Stimulated activated CD8-positive, alpha-beta memory T cell treated with anti-CD3 and anti-CD28 coated beads, Interleukin-4, amount 100 ng/mL, for 48 hours (primary cell): ENCODE measurements at places on chromosomes 3 and 15.

GRCh38 chr3:134030379-134031347 lies 938 bp upstream of the SLCO2A1 start:
- DNase-seq = no peak

DNA sequence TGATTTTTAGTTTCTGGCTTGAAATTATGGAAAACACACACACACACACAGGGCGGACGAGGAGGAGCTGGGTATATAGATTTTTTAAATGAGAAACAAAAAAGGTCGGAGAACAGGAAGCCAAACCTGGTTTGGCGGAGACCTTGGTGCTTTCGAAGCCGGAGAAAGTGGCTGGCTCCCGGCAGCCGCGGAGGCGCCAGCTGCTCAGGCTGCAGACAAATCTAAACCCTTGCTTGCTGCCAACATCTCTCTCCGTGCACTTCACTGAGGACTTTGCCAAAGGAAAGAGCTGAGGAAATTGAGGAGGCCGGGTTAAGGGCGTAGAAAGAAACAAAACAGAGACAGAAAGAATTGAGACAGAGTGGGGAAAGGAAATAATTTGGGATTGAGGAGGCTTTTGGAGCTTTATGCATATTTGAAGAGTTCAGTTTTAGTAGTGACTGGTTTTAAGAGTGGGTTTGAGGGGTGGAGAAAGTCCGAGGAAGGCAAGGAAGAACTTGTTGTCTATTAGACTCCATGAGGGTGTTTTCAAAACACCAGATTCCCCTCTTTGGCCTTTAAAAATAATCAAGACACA lies 2.2 kb downstream of the ZIC1 start:
- no peak for DNase-seq

DNA sequence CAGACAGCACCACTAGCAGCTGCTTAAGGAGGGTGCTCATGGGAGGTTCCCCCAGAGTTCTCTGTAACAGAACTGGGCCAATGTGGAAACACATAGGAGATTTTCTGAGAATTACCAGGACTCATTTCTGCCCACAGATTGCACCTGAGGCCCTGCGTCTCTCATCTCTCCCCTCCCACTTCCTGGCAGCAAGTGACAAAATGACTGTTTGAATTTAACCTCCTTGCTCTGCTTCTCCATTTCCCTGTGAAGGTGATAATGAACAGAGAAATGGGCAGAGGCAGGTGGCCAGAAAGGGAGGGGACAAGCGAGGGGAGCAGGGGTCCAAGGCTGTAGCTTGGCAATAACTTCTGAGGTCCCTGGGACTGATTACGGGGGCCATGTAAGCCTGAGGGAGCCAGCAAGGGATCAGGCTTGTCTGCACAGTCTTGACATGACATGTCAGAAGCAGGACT lies 8.0 kb downstream of the EPHB1 start:
- peak; percentile 45 for DNase-seq

- no peak for DNase-seq
Measured at GRCh38 chr3:150050510-150050909, 79.8 kb upstream of the PFN2 start.

DNA sequence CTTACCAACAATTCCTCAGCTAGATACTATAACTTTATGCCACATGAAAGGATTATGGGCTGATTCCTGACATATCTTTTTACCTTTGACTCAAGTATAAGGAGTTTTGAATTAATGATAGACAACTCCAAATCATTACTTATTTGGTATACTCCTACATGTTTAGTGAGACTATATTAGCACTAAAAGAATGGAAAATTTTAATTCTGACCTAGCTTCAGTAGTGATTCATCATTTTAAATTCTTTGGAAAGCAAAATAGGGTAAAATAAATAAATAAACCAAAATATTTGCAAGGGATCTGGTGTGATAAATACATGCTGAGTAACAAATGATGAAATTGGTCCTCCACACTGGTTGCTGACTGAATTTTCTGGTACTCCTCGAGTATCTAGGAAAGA lies 42.3 kb upstream of the VGLL3 start:
- DNase-seq = no peak

GRCh38 chr15:28125673-28126651 lies 26.8 kb upstream of the OCA2 start:
- DNase-seq = no peak

- no peak for DNase-seq
Measured at GRCh38 chr3:73225146-73225855, 163.8 kb downstream of the EBLN2 start.

GRCh38 chr3:161796780-161797179 lies 300.2 kb downstream of the OTOL1 start:
- no peak for DNase-seq

GRCh38 chr15:86247249-86247955 lies 167.7 kb downstream of the AGBL1 start:
- no peak for DNase-seq

- no peak for DNase-seq
Measured at GRCh38 chr3:1092771-1093170, at the start of gene CNTN6. CNTN6 (plus strand) TSS chr3:1093024; CDS start chr3:1148009, 54,985 bp downstream.

- DNase-seq = no peak
Measured at GRCh38 chr15:71103102-71103676, 12.1 kb upstream of the THSD4 start.

GRCh38 chr3:30751610-30752299 lies 142.7 kb downstream of the GADL1 start:
- peak; percentile 72 for DNase-seq

- DNase-seq = no peak
Measured at GRCh38 chr3:112253301-112253971, 40.6 kb downstream of the SLC9C1 start.

GRCh38 chr15:100021653-100022052 lies 288.4 kb upstream of the LYSMD4 start:
- DNase-seq = no peak

DNA sequence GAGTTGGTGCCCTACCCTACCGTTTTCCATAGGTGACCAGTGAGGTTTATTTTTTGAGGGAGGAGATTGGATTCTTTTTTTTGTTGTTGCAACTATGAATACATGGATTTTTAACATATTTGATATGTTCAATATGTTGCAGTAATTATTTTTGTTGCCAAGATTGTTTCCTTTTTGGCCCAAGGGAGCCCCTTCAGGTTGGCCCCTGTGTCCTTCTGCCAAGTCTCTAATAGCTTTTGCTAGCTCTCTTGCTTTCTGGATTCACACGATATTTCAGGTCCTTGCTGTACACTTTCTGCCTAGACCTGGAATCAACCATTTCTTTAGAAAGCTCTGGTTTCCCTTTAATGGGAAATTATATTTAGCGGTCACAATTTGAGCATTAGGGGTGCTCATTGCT lies 22.7 kb upstream of the SLC28A1 start:
- no peak for DNase-seq

- no peak for DNase-seq
Measured at GRCh38 chr3:110684466-110684865, 387.1 kb upstream of the NECTIN3 start.

GRCh38 chr15:66651198-66651597 lies 50.8 kb upstream of the SMAD6 start:
- DNase-seq = no peak

DNA sequence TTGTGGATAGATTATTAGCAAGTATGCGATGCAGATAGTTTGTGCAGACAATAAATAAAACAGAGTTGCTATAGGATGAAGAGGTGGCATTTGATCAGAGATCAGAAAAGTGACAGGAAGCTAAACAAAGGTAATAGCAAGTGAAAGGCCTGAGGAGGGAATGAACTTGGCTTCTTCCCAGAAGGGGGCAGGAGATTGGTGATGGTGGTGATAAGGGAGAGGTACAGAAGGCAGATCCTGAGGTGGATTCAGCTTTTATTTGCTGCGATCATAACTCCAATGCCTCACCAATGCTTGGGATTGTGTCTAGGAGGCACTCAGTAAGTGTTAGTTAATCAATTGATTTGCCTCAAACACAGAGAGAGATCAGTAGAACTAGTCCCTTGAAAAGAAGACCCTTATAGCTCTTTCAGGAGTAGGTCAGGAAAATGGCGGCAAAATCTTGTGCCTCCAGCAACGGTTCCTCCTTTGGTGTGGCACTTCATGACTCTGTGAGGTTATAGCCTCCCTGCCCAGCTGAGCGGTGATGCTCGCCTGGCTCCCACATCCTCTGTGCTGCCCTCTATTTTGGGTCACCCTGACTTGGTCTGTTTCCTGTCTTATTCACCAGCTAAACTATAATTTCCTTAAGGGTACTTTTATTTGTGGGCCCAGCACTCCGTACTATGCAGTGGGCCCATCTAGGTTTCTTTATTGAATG lies 37.5 kb downstream of the TGFBR2 start:
- peak; percentile 71 for DNase-seq

- peak; percentile 76 for DNase-seq
Measured at GRCh38 chr15:98647026-98647773, 1.1 kb upstream of the IGF1R start.

DNA sequence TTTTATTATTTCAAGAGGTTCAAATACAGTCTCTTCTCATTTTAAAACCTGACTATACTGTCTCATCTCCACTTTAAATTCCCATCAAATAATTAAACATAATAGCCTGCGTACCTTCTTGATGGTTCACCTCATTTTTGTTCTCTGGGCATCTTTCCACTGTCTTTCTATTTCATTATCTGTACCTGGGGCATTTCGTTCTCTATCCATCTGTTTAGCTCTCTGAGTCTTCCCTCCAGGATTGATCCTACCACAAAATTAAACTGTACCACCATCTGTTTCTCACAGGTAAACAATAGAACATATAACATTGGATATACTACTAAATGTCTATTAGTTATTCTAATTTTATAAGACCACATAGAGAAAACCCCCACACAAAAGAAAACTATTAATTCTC lies 1331.4 kb downstream of the NSUN3 start:
- no peak for DNase-seq

DNA sequence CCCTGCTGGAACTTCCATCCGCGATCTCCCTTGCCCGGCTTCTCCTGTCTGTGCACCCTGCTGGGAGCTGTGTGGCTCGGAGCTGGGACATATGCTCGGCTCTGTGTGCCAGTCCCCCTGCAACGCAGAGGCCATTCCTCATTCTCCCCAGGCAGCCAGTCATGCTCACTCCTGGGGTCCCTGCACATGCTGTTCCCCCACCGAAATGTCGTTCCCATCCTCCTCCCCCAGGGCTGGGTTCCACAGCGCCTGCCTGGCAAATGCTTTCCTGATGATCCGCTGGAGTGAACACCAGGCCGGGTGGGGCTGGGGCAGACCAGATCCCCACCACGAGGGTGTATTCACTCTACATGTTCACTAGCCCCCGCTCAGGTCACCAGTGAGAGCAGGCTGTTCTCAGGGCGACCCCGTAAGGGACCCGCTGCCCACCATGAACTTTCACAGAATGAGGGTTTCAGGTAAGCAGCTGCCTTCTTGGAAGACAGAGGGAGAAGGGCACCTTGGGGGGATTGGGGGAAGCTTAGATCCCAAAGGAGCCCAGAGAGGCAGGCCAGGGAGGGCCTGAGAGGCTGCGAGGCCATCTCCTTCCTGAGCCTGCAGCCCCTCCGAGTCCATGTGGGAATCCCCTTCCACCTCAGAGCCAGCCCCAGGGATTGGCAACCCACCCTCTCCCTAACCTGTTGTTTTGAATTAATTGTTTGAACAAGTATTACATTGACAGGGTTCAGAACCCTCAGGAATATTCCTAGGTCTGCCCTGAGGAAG lies 88.7 kb upstream of the IQSEC1 start:
- DNase-seq = no peak

DNA sequence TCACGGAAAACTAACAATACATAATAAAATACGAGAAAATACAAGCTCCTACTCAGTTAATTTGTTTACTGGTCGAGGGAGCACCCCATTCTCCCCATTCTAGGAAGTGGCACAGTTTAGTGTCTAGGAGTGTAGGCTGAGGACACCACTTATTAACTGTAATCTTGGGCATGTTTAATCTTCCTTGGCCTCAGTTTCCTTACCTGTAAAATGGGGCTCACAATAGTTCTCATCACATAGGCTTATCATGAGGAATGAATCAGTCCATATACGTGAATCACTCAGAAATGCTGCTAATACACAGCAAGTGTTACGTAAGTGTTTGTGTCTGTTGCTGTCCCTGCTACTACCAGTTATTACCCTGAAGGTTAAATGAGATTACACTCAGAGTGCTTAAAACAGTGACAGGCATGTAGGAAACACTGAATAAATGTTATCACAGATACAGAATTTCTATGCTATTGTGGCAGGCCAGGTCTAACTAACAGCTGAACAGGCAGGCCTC lies 210.2 kb downstream of the OSBPL10 start:
- DNase-seq = no peak

DNA sequence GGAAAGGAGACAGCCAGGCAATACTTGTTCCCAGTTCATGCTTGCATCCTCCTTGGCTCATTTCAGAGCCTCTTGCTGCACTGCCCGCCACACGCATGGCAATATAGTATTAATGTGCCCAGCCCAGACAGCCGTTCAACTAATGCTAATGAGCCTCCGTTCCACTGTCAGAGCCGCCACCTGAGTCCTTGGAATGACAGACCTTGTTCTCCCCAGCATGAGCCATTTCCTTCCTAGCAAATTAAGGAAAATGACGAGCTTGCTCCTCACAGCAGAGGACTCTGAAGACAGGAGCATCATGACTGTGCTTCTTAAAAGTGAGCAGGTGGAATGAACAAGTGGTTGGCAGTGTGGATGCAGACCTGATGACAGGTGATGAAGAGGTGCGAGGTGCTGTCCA lies 10.8 kb upstream of the LRRC15 start:
- DNase-seq = no peak

GRCh38 chr15:85518979-85519761 lies 138.8 kb downstream of the AKAP13 start:
- DNase-seq = no peak

DNA sequence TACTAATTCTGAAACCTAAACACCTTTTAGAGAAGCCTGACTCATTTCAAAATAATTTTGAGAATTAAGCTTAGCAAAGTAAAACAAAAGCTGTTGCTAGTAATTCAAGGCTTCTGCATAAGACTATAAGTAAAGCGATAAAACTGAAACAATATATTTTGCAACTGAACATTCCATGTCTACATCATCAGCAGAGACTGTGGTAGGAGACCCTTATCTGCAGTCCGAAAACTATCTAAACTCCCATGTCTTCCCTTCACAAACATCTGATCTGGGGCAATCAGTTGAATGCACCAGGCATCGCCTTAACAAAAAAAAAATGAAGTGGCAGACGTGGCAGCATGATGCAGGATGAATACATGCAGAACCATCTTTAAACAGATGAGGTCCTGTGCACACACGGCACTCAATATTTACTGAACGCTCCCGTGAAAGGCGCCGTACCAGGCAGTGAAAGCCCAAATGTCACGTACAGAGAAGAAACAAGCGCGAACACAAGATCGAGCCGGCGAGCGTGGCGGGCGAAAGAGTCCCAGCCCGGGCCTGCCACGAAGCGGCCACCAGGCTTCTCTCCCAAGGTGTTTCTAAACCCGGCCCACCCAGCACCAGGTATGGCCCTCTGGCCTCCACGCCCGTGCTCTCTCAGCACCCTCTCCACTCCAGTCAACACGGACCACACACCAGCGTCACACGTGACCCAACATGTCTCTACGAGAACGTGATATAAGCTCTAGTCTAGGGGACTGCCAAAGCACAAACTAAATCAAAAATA lies 63.0 kb downstream of the CHSY1 start:
- DNase-seq = no peak

- no peak for DNase-seq
Measured at GRCh38 chr3:53842436-53843194, 3.6 kb downstream of the CHDH start.

GRCh38 chr3:41863024-41863423 lies 98.9 kb downstream of the ULK4 start:
- DNase-seq = no peak
